ENCODE measurements at places on chromosomes 2 and 18.
A peak's percentile ranks its signal among the peaks of the same experiment; 100 is the strongest.

DNA sequence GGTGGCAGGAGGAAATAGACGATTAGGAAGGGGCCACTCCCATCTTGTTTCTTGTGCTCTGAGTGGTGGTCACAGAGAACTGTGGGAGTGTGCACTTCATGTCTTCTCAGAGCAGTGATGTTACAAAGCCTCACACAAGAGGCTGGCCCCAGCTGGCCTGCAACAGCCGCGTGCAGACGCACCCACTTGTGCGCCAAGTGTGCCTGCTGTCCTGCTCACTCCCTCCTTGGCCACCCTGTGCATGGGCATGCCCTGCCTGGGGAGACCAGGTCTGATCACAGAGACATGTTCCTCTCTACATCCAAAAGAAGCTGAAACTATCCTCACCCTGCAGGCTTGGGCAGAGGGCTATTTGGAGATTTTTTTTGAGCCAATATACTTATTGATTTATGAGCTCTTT is 108.4 kb downstream of the MRO start:
- DNase-seq: no peak

DNA sequence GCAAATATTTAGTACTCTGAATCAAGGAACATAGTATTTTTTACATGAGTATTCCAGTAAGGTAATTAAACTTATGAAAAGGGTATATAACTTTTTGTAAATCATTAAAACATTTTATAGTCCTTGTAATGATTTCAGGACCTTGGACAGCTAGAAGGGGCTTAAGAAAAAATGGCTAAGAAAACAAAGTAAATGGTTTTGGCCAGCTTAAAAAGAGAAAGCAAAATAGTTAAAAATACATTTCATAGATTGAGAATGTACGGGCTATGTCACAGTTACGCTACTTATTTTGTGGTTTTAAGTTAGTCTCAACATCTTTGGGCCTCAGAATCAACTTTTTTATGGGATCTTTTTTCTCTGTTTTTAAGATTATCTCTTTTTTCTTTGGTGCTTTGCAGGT is 26.7 kb downstream of the POLI start:
- DNase-seq: no peak

- no peak for DNase-seq
Measured at GRCh38 chr2:11068079-11068741, 87.1 kb upstream of the SLC66A3 start.

- DNase-seq: peak; percentile 66
Measured at GRCh38 chr2:176997074-176997791, 215.4 kb upstream of the HNRNPA3 start.
